NCI-H774 (cell line): ENCODE measurements at places on chromosomes 1 and 21.

DNA sequence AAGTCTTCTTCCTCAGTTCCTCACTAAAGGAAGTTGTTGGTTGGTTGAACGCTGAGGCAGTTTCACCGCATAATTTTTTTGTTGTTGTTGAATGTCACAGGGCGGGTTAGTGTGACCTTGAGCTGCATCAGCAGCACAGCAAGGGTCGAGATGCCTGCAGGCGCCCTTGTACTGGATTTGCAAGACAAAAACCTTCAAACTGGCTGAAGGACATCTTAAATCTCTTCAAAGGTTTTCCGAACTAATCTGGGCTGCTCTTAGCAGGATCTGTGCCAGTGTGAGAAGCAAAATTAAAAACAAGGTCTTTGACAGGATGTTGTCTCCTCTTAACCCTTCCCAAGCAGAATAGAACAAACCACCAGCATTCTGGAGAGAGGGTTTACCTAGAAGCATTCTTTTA lies 59.4 kb downstream of the NRIP1 start:
- no peak for DNase-seq

GRCh38 chr1:62772607-62773295 lies 11.2 kb upstream of the ATG4C start:
- no peak for DNase-seq

DNA sequence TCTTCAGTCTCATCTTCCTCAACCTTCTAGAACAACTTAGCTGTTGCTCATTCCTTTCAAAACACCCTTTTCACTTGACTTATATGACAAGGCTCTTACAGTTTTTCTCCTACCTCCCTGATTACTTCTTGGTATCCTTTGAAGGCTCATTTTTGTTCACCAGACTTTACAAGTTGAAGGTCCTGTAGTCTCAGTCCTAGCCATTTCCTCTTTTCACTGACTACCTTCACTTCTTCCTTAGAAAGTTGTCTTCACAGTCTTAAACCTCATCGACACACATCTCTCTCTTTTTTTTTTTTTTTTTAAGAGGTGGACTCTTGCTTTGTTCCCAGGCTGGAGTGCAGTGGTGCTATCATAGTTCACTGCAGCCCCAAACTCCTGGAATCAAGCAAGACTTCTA lies 6.6 kb upstream of the TP53BP2 start:
- no peak for DNase-seq

- DNase-seq = no peak
Observed at GRCh38 chr1:200528858-200529606, 91.5 kb downstream of the KIF14 start.

DNA sequence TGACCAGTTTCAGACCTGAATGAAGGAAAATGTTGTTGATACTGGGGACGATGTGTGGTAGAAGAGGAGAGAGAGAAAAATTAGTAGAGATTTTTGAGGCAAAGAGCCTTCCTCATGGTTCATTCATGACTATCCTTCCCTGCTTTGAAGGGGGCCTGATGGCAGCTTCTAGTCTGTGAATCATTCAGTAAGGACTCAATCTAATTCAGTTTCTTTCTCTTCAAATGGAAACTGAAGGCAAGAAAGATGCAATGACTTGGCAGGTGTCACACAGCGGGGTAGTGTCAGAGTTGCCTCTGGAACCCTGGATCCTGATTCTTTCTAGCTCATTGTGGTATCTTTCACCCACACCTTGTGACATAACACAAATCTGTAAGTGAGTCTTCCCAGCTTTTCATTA lies 14.9 kb upstream of the CD5L start:
- DNase-seq = no peak

DNA sequence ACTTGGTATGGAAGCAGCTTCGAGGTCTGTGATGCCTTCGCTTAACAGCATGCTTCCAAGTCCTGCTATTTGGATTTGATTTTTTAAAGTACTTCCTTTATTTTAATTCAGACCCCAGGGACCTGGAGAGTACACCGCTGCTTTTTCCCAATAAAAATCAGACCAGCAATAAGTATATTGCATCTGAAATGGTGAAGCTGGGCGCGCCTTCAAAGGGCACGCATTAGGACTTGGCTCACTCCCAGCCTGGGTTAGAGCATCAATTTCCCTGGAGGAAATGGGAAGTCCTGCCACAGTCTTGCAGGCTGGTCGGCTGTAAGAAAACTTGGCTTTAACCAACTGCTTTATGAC lies 325.1 kb downstream of the RRAGC start:
- no peak for DNase-seq

DNA sequence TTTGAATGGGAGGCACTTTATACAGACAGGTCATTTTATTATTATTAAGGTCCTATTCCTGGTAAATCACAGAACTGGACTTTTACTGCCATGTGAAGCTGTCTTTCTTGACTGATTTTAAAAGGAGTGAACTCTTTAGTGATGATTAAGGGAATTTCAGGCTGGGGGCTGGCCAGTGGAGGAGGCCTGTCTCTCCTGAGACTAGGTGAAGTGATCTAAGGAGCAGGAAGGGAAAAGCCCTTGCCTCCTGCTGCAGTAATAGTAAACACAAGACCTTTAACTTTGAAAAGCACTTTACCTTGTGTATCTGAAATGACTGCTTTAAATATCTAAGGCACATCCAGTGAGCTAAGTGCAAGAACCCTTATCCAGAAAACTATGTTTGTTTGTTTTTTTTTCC lies 118.0 kb upstream of the SPAG17 start:
- DNase-seq = no peak

DNA sequence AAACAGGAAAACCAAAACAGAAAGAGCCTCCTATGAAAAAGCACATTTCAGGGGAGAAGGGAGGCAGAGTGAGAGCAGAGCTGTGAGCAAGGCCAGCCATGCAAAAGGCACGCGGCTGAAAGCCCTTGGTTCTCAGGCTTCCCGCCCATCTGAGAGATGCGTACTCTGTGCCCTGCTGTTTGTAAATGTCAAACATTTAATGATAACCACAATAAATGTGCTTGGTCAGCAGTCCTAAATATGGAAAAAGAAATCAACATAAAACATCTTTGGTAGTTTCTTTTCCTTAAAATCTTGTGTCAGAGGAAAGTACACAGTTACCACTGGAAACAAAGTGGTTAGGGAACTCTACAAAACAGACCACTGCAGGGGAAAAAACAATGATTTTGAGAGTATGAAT lies 283.1 kb downstream of the DSCAM start:
- no peak for DNase-seq

- no peak for DNase-seq
Observed at GRCh38 chr1:235888119-235888643, 21.5 kb upstream of the LYST start.

- no peak for DNase-seq
Observed at GRCh38 chr1:156815307-156815826, 1.3 kb downstream of the SH2D2A start.

DNA sequence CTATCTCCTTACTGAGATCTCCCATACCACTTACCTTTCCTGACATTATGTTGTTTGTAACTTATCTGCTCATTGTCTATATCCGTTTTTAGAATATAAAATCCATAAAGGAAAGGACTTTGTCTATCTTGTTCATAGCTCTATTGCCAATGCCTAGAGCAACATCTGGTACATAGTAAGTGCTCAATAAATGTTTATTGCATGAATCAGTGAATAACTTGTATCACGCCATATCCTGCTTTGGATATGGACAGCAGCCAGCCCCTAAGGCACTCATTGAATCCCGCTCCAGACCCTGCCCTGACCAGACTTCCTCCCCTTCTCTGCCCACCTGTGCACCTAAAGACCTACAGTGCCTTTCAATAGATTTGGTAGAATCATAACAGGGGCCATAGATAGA lies 298.1 kb upstream of the PLXNA2 start:
- no peak for DNase-seq

GRCh38 chr21:34565238-34565637 lies 49.7 kb downstream of the RCAN1 start:
- no peak for DNase-seq

GRCh38 chr1:54297596-54298283 lies 97.8 kb downstream of the MRPL37 start:
- DNase-seq = no peak

DNA sequence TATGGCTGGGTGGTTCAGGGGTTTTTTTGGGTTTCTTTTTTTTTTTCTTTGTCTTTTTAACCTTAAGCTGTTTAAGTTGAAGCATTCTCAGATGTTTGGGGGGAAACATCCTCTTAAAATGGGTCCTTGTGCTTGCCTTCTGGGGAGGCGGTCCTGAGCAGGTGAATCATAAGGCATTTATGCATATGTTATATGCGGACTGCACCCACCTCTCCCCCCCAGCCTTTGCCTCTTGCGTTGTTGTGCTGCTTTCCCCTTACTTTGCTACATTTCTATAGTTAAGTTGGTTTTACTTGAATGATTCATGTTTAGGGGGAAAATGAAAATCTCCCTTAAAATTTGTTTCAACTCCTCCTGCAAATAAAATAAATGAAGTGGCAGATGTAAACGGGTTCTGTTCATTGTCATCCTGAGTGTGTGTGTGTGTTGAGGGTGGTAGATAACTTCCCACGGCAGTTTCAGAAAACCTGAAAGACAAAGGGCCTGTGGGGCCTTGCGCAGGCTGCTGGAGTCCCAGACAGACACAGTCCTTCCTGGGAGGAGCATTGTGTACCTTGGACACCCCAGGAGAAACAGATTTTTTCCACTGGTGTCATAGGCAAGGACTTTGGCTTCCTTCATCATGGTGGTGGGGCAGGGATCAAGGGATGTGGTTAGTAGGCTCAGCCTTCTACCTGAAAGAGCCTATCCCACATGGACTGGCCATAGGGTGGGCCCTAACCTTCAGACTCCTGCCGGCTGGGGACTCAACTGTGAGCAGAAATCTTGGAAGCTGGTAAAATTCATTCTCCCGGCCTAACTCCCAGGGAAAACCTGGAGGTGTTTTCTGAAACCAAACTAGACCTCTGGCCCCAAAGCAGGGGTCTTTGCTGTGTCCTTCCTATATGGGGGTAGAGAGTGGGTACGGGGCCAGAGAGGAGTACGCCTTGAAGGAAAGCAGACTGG lies 926 bp upstream of the SH3D21 start:
- no peak for DNase-seq

DNA sequence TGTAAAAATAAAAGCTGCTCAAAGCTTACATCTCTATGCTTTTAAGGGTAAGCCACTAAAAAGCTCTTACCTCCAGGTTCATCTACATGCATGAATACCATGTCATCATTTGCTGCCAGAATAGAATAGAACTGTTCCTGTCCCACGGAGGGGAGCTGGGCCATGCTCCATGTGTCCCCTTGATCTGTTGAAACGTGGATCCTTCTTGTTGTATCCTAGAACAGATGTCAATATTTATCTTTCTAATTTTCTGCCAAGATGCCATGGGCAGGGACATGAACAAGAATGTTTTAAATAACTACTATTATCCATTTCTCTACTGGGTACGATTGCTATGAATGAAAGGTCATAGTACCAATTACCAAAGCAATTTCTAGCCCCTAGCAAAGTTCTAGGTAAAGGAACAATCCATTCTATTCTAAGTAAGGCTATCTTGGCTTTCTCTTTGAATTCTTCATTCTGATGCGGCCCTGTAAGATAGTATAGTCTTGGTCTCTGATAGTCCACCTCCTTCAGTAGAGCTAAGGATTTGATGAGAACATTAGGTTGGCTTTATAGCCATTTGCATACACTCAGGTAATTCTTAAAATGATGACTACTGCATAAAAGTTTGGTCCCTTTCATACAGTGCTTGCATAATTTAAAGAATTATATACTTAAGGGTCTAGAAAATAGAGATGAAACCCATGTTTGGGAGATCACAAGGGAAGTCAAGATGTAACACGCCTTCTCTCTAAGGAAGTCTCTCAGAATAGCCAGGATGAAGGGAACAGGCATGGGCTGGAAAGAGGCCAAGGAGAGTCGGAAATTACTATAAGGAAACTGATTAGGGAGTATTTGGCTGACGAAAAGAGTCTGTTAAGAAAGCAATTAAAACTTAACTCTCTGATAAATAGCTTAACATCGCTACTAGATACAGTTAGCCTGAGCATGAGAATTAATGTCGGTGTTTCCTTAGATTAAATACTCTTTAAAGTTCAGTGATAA lies 35.4 kb upstream of the MYBPHL start:
- no peak for DNase-seq

DNA sequence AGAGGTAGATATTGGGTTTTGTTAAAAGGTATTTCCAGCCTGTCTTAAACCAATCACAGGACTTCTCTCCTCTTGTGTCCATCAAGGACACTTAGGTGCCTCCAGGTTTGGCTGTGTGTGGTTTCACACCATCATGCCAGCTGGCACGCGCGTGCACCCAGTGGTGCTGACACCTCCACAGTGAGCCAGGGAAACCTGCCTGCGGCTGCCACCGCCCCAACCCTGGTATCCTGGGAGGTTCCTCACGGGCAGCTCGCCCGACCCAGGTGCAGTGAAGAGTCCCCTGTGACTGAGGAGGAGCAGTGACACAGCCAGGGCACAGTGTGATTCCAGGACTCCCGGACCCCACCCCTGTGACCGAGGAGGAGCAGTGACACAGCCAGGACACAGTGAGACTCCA lies 13.2 kb upstream of the COL6A2 start:
- no peak for DNase-seq

DNA sequence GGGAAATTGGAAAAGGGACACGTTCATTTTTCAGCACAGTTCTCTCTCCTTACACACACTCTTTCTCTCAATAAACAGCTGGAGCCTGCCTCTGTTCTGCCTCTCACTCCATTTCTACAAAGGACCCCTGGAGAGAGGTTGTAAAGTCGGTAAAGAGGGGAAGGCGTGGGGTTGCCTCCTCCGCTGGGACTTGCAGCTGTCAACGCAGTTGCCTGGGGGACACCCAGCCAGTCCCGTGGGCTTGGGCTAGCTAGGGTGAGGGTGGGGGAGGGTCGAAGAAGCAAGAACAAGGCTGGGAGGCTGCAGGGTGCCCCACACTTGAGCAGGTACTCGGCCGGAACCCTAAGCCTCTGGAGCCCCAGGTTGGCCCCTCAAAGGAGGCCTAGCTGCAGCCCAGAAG lies 27.6 kb downstream of the C1orf216 start:
- DNase-seq = no peak

GRCh38 chr1:57986432-57986831 lies 560.1 kb downstream of the OMA1 start:
- no peak for DNase-seq

DNA sequence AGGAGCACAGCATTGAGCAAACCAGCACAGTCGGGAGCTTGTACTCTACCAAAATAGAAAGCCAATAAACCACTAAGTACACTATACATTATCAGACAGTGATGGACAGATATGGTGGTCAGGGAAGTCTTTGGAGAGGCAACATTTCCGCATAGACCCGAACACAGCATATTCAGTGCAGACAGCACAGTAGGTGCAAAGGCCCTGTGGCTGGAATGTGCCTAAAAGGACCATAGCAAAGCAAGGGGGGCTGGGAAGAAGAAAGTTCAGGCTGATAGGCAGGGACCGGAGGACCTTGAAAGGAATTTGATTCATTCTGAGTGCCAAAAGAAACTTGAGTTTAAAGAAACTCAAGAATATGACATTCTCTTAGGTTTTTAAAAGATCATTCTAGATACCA lies 92.0 kb upstream of the GALNT2 start:
- no peak for DNase-seq

GRCh38 chr1:14110040-14110439 lies 410.1 kb downstream of the PRDM2 start:
- DNase-seq = no peak

DNA sequence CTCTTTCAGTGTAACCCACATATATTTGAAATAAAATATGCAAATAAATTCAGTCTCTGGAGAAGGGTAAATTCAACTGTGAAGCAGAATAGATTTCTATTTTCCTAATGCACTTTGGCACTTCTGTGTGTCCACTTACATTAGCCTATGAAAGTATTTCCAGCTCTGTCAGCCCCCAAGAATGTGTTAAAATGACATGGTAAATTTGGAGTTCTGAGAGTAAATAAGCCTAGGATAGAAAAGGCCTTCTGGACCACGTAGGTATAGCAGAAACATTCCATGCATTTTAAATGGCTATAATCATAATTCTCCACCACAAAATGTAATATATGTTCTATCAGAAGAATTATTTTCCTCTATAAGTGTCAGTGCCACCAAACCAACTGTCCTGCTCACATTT lies 276.2 kb downstream of the NEGR1 start:
- DNase-seq = no peak
